ENCODE measurements at places on chromosomes 2 and 18. TPM values are rescaled to one million over a fixed set of nuclear protein-coding genes. Genes with fewer than 3 reads are reported as not detected.

GCG gene
- polyA plus RNA-seq, result not detected

ANTXR1 gene
- polyA plus RNA-seq, result 95.3 TPM

RGPD5 gene
- 19.6 TPM for polyA plus RNA-seq

SERPINB3 gene
- polyA plus RNA-seq, result not detected

KCNG2 gene
- polyA plus RNA-seq, result 0.25 TPM

SULT1C4 gene
- polyA plus RNA-seq, result 63.4 TPM

DYNAP gene
- polyA plus RNA-seq, result not detected

SPR gene
- polyA plus RNA-seq, result 5.2 TPM

DUSP2 gene
- polyA plus RNA-seq, result 1.4 TPM

CTAGE1 gene
- not detected for polyA plus RNA-seq

DNA sequence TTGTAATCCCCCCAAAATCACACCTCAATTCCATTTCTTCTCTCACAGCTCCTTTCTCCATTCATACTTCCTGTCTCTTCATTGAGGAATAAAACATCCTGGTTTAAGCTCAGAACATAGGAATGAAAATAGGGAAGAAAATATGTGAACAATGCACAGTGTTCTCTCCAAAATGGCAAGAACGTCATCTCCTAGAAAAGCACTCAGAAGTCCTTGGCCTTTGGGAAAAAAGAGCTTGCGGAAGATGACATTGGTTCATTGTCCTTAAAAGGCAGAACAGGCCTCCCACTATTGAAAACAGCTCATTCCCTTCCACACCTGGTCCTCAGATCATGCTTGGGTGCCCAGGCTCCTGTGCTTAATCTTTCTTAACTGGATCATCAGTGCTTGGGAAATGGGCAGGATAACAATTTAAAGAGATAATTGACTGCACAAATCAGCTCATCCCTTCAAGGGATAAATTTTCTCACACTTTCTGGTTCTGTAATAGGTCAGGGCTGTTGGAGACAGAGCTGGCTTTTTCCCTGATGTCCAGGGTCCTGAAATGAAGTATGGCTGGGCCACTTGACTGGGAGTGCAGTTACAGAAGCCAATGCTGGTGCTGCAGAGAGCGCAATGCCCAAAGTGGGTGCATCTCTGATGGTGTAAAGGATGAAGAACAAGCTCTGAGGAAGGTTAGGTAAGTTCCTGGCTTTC lies 69.2 kb downstream of the MARCHF4 start:
- no peak for DNase-seq

GRCh38 chr2:195520671-195521155 lies 136.3 kb upstream of the SLC39A10 start:
- peak; percentile 37 for DNase-seq

DNA sequence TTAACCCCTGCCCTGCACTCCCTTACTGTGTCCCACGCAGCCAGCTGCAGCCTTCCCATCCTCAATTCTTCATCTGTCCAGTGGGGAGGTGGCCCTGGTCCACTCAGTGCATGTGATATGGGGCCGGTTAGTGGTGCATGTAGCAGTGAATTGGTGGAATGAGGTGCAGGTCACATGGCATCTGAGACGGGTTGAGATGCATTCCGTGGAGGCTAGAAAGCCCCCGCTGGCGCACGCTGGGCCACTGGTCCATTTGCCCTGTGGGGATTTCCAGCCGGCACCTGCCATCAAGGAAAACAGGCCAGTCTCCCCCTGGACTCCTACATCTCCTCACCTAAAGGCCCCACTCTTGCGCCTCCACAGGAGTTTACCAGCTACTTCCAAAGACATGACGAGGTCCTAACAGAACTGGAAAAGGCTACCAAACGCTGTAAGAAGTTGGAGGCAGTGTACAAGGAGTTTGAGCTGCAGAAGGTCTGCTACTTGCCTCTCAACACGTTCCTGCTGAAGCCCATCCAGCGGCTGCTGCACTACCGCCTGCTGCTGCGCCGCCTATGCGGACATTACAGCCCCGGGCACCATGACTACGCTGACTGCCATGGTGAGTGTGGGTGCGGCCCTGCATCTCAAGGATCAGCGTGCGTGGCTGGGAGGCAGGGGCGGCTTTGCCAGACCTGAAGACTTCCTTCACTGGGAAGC lies 40.5 kb downstream of the STK25 start:
- no peak for DNase-seq

GRCh38 chr2:46439582-46439981 lies 39.8 kb upstream of the TMEM247 start:
- no peak for DNase-seq

DNA sequence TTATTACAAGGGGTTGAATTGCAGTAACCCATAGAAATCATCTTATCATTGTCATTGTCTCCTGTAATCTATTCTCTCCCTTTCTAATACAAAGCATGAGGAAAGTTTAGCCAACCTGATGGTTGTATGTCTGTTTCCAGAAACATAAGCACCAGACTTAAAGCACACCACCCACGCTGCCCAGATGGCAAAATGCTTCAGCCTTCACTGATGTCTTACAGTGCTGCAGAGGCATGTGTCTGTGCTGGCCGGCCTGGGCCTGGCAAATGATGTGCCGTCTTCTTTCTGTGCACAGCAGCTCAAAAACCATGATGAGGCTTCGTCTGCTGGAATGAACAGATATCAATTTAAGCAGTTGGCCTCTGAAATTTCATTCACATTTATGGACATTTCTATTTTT lies 443.0 kb upstream of the RGPD4 start:
- no peak for DNase-seq

DNA sequence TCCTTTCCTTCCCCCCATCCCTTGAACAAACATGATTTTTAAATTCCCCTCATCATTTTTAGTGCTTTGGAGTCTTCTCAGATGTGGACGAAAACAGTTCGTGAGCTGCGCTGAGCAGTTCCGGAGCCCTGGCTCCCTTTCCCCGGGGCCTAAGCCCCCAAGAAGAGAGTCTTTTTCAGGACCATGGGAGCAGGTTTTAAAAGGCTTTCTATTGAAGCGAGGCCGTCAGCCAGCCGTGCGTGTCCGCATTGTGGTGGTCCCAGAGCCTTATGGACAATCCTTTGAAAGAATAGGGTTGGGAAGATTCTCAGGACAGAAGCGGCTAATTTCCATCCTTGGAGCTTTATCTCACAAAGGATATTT lies 290.7 kb downstream of the SOX11 start:
- DNase-seq, result no peak

DNA sequence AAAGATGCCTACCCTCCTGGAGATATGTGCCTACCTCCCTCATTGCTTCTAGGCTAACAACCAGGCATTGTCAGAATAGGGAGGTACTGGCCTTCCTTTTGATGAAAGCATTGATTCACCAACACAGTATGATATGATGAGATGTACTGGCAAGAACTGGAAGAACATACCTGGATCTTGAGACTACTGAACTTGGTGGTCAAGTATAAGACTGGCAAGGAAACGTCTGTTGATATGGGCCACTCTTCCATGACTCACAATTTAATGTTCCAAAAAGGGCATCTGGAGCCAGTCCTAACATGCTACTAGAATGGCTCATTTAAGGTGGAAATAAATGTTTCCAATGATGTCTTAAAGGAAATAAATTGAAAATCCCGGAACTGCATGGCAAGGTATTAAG lies 18.1 kb downstream of the DTNB start:
- no peak for DNase-seq

- no peak for DNase-seq
These were observed 29.0 kb upstream of the MAPRE3 start for GRCh38 chr2:26941486-26941885.

DNA sequence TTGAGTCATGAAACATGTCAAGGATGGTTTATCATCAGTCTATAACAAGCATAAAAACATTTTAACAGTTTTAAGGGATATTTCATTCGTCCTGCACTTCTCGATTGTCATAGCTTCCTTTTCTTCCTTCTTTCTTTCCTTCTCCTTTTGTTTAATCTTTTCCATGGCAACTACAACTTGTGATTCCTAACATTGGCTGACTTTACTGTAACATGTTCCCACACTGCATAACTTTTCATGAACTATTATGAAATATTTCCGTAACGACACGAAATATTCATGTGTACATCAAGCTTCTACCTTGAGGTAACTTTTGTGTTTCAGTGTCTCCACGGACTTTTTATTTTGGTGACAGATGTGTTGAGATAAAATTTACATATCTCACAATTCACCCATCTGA lies 134.4 kb downstream of the ACTR3 start:
- DNase-seq, result no peak

GRCh38 chr2:142742371-142743214 lies 134.9 kb upstream of the KYNU start:
- DNase-seq, result no peak

DNA sequence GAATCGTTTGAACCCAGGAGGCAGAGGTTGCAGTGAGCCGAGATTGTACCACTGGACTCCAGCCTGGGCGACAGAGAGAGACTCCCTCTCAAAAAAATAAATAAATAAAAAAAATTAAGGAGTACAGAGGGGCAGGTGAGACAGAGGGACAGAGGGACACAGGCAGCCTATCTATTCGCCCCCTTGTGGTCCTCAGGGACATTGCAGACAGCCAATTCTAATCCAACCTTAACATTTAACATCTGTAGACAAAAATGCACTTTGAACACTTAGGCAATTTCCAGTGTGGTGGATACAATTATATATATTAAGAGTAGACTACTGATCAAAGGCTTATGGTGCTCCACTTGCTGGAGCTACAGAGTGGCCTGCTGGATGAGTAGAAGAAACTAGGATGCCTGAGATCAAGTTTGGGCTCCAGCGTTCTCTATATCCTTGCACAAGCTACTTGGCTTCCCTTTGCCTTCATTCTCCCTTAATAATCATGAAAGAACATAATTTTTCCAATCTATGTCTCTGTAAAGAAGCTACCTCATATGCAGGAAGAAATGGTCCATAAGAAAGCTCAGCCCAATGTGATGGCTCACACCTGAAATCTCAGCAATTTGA lies 8.2 kb upstream of the SMARCAL1 start:
- DNase-seq, result peak; percentile 13

DNA sequence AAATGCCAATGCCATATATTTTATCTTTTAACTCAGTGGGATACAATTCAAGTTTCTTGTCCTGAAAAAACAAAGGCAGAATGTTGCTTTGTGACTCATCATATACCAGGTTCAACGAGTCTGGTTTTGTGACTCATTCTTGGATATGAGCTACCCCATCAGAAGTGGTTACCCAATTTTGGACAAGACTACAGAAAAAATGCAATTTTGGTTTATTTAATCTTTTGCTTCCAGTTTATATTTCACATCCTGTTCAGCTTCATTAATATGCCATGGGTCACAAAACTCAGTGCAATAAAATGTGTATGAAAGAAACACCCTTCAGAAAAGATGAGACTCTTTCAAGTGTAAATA lies 25.0 kb downstream of the FN1 start:
- no peak for DNase-seq

Measured in left lung (tissue), 14 donors.